GM04503 (cell line): ENCODE measurements at places on chromosomes 1 and 21.

GRCh38 chr1:89786628-89787214 is 34.1 kb upstream of the LRRC8D start:
- no peak for DNase-seq

GRCh38 chr21:44739316-44739715 is 27.9 kb upstream of the TSPEAR start:
- DNase-seq, result no peak

DNA sequence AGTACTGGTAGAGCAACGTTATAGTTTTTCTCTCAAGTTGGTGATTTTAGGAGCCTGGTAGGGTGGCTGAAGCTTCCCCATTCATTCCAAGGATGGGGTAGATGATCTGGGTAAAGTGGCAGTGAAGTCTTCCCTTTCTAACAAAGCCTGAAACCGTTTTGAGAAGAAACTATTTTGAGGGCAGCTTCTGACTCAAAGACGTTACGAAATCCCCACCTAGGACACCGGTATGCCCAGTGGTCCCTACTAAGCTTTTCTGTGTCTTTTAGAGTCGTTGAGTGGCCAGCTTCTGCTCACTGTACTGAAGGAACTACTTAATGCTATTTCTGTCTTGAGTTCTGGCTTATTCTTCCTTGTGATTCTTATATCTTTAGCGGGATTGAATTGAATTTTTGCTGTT is 1.4 kb downstream of the WDTC1 start:
- DNase-seq, result no peak

DNA sequence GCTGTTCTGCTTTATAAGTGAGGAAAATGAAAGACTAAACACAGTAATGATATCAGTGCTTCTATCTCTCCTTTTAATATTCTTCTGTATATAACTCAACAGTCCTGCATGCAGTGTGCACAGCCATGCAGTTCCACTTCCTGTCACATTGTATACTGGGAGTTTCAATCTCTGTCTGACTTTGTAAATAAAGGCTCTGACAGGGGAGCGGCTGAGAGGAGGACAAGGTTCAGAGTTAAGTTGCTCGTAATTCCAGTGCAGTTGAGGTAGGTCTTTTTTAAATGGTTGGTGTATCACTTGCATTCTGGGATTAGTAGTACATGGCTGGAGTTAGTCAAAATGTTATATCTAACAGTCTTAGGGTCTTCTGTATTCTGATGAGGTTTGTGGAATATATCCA is 264.5 kb downstream of the OLFM3 start:
- DNase-seq, result no peak

- DNase-seq, result no peak
Measured at GRCh38 chr1:90821152-90821787, 104.2 kb upstream of the BARHL2 start.

DNA sequence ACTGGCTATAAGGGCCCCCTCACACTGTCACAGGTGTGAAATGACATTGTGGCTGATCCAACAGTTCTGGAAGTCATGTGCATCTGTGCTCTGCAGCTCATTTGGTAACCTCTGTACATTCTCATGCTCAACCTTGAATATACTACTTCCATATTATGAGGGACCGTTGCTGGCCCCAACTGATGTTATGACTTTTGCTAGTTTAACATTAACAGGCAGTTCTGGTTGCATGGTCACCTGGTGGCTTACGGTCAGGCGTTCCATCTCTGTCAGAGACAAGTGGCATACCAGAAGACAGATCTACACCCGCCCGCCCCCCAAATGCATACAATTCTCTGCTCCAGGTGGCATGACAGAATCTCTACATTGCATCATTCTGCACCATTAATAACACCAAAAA is 6.0 kb upstream of the DIP2A start:
- DNase-seq, result no peak

DNA sequence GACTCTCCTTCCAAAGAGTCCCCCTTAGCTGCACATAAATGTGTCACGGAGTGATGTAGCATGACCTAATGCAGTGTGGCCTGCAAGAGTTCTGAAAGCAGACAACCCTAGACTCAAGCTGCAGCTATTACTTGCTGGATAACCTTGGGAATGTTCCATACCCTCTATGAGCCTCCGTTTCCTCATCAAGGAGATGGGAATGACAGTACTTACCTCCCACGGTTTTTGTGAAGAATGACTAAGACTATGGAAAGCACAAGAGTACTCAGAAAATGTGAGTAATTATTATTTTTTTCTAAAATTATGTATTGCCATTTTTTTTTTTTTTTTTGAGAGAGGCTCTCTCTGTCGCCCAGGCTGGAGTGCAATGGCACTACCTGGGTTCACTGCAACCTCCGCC is 3.0 kb downstream of the TTC39A start:
- no peak for DNase-seq

GRCh38 chr1:30397576-30397975 is 325.8 kb downstream of the MATN1 start:
- DNase-seq, result no peak

DNA sequence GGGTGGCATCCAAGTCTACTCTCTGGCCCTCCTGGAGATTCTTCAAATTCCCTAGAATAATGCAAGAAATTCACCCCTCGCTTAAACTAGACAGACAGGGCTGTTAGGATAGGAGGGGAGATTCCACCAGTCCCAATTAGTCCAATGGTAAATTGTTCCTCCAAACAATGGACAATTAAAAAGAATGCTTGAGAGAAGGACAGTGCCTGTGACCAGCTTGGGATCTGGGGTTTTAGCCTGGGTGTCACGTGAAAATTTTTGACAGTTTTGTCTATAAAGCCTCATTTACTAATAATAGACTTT is 177.7 kb upstream of the RAB4A start:
- DNase-seq, result no peak

DNA sequence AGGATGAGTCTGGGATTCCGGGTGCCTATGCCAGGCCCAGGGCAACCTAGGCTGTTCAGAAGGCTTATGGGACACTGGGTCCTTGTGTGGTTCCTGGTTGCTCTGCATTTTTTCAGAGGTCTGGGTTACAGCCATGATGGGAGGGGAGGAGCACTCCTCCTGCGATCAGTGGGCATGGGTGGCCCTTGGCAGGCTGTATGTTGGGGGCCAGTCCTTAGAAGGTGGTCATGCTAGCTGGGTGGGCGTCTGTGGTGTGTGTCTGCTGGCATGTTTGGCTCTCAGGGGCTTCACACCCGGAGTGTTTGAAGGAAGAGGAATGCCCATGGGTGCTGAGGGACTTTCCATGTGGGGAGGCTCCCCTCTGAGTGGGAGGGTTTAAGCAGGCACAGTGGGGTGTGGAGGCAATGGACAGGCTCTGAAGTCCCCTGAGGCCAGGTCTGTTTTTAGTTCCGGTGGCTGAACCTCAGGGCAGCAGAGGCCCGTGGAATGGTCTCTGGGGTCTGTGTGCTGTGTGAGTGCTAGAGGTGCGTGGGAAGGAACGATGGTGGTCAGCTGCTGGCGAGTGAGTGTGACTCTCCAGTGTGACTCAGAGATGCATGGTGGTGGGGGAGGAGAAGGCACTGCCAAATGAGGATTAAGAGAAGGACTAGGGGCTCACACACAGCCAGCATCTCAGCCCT is 25.3 kb downstream of the CACNA1E start:
- no peak for DNase-seq

- DNase-seq, result no peak
Measured at GRCh38 chr21:16198546-16198945, 468.8 kb downstream of the USP25 start.

DNA sequence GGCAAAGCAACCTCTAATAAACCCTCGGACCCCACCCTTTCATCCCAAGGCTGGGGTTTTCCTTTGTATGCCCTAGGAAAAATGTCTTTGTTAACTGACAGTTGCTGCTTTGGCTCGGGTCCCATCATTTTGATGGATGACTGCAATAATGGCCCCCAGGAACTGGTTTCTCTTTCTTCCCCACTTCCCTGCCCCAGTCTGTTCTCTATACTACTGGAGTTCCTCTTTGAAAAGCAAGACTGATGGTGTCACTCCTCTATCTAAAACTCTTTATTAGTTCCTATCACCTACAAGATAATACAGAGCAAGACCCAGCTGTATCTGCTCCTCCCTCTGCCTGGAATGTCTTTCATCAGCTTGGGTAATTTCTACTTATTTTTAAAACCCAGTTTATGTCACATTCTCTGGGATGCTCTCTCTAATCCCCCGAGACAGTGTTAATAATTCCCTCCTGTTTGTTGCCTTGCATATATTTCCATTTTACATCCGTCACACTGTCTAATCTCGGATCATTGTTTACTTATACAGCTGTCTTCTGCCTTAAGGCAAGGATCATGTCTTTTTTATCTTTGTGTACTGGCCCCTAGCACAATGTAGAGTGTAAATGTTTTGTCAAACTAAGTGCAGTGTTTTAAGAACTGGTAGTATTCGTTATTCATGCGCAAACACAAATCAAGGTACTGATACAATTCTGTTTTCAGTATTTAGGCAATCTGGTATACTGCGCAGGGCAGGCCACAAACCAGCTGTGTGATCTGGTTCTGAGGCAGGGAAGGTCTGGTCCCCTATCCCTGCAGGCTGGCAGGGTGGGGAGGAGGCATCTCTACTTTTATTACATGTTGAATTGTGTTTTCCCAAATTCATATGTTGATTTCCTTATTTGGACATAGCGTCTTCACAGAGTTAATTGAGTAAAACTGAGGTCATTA is 16.1 kb downstream of the SLAMF1 start:
- DNase-seq, result no peak

DNA sequence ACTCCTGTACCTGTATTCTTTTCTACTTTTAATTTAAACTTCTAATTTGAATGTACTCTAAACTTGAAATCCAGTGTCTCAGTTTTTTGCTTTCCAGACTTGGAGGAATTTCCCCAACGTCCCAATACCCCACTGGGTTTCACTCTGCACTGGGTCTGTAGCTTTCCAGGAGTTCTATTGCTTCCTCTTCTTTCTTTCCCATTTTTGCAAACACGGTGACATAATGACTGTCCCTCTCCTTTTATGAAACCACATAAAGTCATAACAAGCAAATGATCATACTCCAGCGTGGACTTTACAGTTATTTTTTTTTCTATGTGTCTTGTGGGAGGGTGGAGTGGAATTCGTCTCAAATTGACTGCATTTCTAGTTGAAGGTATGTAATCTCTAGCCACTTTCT is 97.1 kb downstream of the FASLG start:
- no peak for DNase-seq

GRCh38 chr1:229694053-229694693 is 68.1 kb downstream of the URB2 start:
- DNase-seq, result peak; percentile 22

DNA sequence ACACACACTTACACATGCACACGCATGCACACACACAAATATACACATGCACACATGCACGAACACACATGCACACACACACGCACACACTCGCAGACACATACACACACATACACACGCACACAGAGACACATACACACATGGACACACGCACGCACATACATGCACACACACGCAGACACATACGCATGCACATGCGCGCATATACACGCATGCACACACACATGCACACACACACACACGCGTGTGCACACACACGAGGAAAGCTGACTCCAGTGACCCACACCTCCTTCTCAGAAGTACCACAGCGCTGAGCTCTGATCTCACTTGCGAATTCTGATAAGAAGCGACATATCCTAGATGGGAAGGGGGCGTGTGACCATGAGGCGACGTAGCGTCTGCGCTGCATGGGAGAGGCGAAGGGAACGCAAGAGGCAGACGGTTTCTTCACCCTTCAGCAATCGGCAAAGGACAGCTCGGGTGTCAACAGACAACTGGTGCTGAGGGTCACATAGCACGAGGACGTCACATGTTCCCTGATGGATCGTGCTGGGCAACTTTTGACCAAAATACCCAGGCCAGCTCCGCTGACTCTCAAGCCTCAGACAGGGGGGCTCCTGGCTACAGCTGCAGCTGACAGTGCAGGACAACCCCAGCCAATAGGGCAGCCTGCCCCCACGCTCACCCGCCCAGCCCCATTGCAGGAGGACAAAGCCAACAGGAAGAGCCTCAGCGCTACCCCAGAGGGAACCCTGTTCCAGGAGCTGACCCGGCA is 16.0 kb upstream of the PDE9A start:
- DNase-seq, result no peak

- DNase-seq, result no peak
Measured at GRCh38 chr1:224641030-224641429, 24.9 kb downstream of the CNIH3 start.

DNA sequence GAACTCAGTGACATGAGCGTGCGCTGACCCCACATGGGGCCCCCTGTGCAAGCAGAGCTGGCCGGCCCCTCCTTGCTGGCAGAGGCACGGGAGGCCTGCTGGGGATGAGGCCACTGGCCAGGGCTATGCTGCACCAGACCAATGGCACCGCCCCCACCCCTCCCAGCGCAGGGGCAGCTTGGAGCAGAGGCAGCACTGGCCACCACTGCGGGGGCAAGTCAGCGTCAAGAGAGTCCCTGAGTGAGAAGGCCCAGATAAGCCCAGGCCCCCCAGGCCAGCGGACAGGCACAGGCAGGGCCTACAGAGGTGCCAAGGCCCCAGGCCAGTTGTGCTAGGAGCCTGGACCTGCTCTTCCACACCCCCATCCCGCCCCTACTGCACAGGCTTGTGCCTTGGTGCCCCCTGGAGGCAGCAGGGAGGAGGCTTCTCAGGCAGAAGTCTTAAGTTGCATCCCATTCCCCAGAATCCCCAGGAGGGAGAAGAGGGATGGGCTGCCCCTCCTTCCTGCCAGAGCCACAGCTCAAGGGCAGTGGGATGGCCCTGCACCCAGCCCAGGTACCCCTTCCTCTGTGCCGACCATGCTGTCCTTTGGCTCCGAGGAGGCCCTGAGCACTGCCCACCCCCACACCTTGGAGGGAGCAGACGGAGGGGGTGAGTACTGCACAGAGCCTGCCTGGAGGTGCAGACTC is 35.8 kb downstream of the EPHX1 start:
- no peak for DNase-seq

DNA sequence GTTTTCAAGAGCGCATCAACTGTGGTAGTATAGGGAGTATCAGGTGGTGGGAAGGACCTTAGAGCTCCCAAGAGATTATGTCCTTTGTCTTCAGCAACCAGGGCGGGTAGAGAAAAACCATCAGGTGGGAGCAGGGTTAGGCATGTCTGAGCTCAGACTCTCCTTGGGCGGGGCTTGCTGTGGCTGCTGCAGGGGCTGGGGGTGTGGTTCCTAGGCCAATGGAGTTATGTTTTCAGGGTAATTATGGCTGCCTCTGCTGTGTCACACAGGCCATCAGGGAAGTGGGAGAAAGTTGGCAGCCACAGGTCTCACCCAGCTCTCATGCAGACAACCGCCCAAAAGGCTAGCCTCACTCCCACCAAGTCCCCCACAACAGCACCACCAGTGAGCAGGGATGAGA is 74.9 kb downstream of the FCRL5 start:
- no peak for DNase-seq

GRCh38 chr1:154663471-154664060 is 55.6 kb upstream of the ADAR start:
- DNase-seq, result no peak

GRCh38 chr21:41821081-41821755 is 54.4 kb upstream of the RIPK4 start:
- no peak for DNase-seq
